Activated naive CD8-positive, alpha-beta T cell treated with anti-CD3 and anti-CD28 coated beads for 36 hours (primary cell): ENCODE measurements at places on chromosomes 12 and 14. TPM values are rescaled to one million over a fixed set of nuclear protein-coding genes. Genes with fewer than 3 reads are reported as not detected.

DNA sequence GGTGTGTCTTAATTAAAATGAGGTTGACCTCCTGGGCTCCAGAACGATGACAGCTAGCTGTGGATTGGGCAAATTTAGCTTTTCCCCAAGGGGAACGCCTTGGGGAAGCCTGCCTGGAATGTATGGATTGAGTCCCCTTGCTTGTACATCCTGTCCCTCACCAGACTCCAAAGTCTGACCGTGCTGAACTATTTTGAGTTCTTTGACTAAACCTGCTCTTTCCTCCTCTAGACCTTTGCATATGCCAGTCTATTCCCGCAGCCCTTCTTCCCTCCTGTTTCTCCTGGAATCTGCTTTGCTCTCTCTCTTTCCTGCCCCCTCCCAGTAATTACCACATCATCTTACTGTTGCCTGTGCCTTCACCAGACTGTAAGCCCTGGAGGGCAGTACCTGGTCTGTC, 11.5 kb upstream of the KDM2B start:
- H3K27me3 ChIP-seq: no peaks in the 10 kb centered on the region
- no peak for DNase-seq
- peak overlapping the region; percentile 68 for H3K27ac ChIP-seq
- peaks cover 24% of the 10 kb centered on the region for H3K4me1 ChIP-seq
- no peak overlapping the region for H3K4me3 ChIP-seq

The NGDN gene
- total RNA-seq: 75.2 TPM

GRCh38 chr14:21054768-21055145, 2.9 kb upstream of the RNASE8 start:
- no peaks in the 10 kb centered on the region for H3K27me3 ChIP-seq
- no peak for DNase-seq
- H3K27ac ChIP-seq: no peak overlapping the region
- H3K4me3 ChIP-seq: no peak overlapping the region
- H3K4me1 ChIP-seq: no peaks in the 10 kb centered on the region

The BIN2 gene
- 32.0 TPM for total RNA-seq

DNA sequence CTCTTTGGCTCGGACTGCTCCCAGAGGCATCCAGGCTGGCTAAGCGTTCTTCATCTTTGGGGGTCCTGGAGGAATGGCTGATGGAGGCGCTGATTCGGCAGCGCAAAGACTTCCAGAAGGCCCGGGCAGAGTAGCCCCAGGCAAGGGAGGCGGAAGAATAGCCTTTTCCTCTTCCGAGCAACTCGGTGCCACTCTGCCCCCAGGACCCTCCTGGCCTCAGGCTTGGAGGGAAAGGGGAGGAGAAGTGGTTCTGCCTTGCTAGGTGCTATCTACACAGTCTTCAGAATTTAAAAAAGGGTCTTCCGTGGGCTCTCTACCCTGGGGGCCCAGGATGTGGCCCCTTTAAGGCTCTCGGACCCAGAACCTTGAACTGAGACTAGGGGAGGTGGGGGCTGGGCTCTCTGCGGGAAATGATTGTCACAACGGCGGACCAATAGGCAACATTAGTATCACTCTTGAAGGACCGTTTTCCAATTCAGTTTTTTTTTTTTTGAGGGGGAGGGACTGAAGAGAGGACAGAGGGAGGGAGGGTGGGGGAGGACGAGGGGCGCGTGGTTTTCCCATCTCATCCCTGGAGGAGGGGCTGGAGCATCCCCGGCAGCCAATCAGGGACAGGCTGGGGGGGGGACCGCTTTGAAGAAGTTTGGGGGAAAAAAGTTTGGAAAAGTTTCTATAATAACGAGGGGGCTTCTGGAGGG, at the start of gene NFATC4:
NFATC4 (plus strand) TSS at position 671 of the 698 bp plus-strand sequence. CDS start 157 bp downstream, outside the sequence.
- H3K4me1 ChIP-seq: peaks cover 27% of the 10 kb centered on the region
- H3K36me3 ChIP-seq: no peaks in the 10 kb centered on the region
- no peak within 1 kb of the TSS for H3K27ac ChIP-seq

GRCh38 chr12:75103822-75104221, 105.8 kb downstream of the KCNC2 start:
- H3K4me3 ChIP-seq: no peak overlapping the region
- H3K36me3 ChIP-seq: no peaks in the 10 kb centered on the region
- no peaks in the 10 kb centered on the region for H3K27me3 ChIP-seq
- DNase-seq: no peak
- no peaks in the 10 kb centered on the region for H3K4me1 ChIP-seq

GRCh38 chr12:102990419-102990818, 32.9 kb downstream of the ASCL1 start:
- no peaks in the 10 kb centered on the region for H3K4me1 ChIP-seq
- no peak for DNase-seq
- H3K4me3 ChIP-seq: no peak overlapping the region
- H3K27ac ChIP-seq: no peak overlapping the region
- no peaks in the 10 kb centered on the region for H3K27me3 ChIP-seq

- H3K27ac ChIP-seq: no peak overlapping the region
- peaks cover 19% of the 10 kb centered on the region for H3K36me3 ChIP-seq
- no peak for DNase-seq
- H3K4me3 ChIP-seq: no peak overlapping the region
- no peaks in the 10 kb centered on the region for H3K27me3 ChIP-seq
- peaks cover 10% of the 10 kb centered on the region for H3K4me1 ChIP-seq
Observed at GRCh38 chr14:103456167-103456835, 66.3 kb downstream of the CKB start.

The ATG101 gene
- 41.2 TPM for total RNA-seq

GRCh38 chr14:23052182-23052623, 5.1 kb downstream of the CDH24 start:
- H3K36me3 ChIP-seq: no peaks in the 10 kb centered on the region
- H3K27me3 ChIP-seq: peaks cover 14% of the 10 kb centered on the region
- H3K4me3 ChIP-seq: no peak overlapping the region
- peaks cover 13% of the 10 kb centered on the region for H3K4me1 ChIP-seq

The TSHR gene
- not detected for total RNA-seq

The GDF3 gene
- not detected for total RNA-seq

GRCh38 chr14:85222341-85222740, 307.6 kb upstream of the FLRT2 start:
- no peak for DNase-seq
- H3K27me3 ChIP-seq: no peaks in the 10 kb centered on the region
- H3K36me3 ChIP-seq: no peaks in the 10 kb centered on the region
- H3K27ac ChIP-seq: no peak overlapping the region
- H3K4me1 ChIP-seq: no peaks in the 10 kb centered on the region
- H3K4me3 ChIP-seq: no peak overlapping the region

- H3K27ac ChIP-seq: no peak overlapping the region
- H3K27me3 ChIP-seq: no peaks in the 10 kb centered on the region
- peaks cover 74% of the 10 kb centered on the region for H3K36me3 ChIP-seq
- H3K4me1 ChIP-seq: peaks cover 56% of the 10 kb centered on the region
- no peak overlapping the region for H3K4me3 ChIP-seq
- no peak for DNase-seq
Observed at GRCh38 chr12:46205294-46205693, 63.5 kb downstream of the SLC38A1 start.

DNA sequence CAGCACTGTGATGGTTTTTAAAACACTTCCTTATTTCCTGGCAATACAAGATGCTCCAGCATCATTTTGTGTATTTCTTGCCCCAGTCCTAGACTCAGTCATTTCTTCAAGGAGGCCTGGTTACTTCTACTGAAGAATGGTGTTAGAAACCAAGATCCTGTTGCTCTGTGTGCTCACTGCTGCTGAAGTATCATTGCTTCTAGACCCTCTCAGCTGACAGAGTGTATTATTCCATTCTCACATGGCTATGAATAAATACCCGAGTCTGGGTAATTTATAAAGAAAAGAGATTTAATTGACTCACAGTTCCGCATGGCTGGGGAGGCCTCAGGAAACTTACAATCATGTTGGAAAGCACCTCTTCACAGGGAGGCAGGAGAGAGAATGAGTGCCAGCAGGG, 14.9 kb upstream of the SERPINA6 start:
- peaks cover 61% of the 10 kb centered on the region for H3K27me3 ChIP-seq
- no peak overlapping the region for H3K27ac ChIP-seq
- peaks cover 12% of the 10 kb centered on the region for H3K4me1 ChIP-seq
- DNase-seq: no peak

DNA sequence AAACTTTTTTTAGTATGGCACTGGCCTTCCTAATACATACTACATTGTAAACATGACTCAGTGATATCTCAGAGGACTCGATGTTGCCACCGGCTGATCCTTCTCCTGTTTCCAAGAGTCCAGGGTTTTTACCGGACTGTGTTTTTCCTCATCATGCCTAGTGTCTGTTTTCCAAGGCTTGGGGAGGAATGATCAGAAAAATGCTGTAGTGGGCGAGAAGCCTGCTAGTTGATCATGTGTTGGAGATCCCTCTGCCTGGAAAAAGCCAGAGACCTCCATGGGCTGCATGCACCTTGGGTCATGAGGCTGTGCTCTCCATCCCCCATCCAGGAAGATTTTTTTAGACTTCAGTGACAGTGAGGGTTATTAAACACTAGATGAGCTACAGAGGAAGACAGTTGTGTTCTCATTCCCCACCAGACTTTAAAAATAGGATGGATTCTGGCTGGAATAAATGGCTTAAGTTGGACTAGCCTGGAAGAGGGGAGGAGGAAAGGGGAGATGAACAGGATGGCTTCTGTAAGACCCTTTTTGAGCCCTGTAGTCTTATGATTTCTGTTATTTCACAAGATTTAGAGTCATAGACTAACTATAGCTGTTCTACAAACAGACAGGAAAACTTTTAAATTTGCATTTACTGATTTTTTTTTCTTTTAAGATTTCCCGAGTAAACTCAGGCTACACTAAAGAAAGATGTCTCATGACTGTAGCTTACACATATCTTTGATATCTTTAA, 145.7 kb downstream of the SAMD4A start:
- peak overlapping the region; percentile 1 for H3K27ac ChIP-seq
- DNase-seq: no peak
- H3K4me1 ChIP-seq: peaks cover 18% of the 10 kb centered on the region
- H3K4me3 ChIP-seq: no peak overlapping the region

The IL31 gene
- total RNA-seq: not detected

The KNTC1 gene
- 89.9 TPM for total RNA-seq

DNA sequence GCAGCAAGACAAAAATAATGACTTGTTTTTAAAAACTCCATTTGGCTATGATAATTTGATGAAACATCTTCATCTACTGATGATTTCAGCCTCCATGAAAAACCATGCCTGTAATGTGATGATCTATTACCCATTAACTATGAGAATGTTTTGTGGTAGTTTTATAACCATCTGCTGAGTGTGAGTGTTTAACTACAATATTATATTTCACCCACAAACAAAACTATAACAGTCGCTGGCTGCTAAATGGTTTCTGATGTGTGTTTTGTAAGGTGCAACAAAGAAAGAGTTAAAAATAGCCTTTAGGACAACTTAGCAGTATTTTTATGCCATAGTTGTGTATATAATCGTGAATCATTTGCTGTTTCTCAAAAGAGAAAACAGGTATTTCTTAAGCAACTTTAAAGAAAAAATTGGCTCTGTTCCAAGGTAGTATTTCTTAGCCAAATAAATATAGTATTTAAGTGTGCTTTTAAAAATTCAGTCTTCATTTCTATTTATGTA, 4.9 kb downstream of the PTHLH start:
- peaks cover 26% of the 10 kb centered on the region for H3K4me1 ChIP-seq
- peaks cover 91% of the 10 kb centered on the region for H3K27me3 ChIP-seq
- H3K36me3 ChIP-seq: no peaks in the 10 kb centered on the region
- no peak overlapping the region for H3K27ac ChIP-seq

The SUSD6 gene
- 26.3 TPM for total RNA-seq
